ENCODE measurements at places on chromosomes 3 and 15. TPM values are rescaled to one million over a fixed set of nuclear protein-coding genes. Genes with fewer than 3 reads are reported as not detected.

DNA sequence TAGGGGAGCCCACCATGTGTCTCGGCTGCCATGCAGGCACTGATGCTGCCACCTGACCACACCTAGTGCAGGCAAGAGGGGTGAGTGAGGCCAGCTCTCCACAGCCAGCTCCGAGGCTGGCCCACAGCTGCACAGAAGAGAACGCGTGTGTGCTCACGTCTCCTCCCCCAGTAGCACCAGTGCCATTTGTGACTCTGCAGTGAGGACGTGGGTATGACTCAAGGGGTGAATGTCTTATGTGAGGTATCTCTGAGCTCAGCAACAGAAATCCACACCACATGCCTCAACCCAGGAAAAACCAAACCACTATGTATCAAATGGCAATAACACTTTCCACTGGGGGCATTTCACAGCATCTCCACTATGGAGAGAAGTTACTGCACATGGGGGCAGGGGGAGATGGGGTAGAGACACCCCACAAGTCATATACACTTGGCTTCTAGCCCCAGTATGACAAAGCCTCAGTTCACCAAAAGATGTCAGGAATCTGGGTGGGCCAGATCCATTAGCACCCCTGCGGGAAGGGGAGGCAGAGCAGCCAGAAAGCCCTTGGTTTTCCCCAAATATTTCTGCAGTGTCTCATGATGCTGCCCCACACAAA is 87.6 kb downstream of the LRIG1 start:
- no peak for DNase-seq

DNA sequence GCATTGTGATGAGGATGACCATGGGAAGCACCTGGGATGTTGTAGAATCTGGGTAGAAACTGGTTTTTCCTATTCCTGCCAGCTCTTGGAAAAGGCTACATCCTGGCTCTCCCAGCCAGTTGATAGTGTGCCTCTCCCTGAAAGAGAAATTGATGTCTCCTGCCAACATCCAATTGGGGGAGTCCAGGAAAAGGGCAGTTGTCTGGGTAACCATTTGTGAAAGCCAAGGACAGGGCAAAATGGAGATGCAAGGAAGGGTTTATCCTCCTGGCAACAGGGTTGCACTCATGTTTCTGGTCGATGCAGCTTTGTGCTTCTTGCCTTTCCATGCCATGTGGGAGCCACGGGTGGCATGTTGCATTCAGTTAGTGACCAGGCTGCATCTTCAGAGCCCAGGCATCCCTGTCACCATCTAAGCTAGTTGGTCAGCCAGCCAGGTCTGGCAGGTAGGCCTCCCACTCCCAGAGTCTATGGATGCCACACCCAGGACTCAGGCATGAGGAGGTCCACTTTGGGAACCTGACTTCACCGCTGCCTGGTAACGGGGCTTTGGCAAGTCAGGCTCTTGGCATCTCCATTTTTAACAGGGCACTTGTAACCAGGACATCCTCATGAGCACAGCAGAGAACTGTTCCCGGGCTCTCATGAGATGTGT is 153.5 kb downstream of the DNAJB8 start:
- no peak for DNase-seq

The BDH1 gene
- total RNA-seq: 60.9 TPM

GRCh38 chr3:17300441-17300840 is 415.7 kb downstream of the PLCL2 start:
- DNase-seq: no peak

GRCh38 chr3:152302521-152303021 is 33.8 kb downstream of the MBNL1 start:
- DNase-seq: peak; percentile 68

GRCh38 chr15:67750371-67750770 is 74.9 kb upstream of the SKOR1 start:
- no peak for DNase-seq

DNA sequence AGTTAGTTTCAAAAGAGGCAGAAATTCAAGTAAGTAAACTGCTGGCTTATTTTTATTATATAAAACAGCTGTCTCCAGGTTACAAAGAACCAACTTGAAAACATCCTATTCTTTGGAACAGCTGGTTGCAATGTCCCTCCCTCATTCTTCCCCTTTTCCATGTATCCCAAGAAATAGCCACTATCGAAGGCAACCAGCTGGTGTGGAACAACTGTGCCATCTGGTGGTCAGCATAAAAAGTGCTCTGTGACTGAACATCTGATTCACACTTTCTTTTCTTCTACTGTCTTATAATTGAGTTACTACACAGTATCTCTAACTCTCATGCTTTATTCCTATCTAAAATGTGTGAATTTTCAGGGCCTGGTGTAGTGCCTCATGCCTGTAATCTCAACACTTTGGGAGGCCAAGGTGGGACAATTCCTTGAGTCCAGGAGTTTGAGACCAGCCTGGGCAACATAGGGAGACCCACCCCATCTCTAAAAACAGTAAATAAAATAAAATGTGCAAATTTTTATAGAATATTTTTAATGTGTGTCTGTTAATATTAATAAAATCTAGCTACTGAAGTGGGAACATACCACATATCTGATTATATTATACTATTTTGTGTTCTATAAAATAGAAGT is 9.6 kb downstream of the OSBPL11 start:
- no peak for DNase-seq

The DLL4 gene
- total RNA-seq: not detected

DNA sequence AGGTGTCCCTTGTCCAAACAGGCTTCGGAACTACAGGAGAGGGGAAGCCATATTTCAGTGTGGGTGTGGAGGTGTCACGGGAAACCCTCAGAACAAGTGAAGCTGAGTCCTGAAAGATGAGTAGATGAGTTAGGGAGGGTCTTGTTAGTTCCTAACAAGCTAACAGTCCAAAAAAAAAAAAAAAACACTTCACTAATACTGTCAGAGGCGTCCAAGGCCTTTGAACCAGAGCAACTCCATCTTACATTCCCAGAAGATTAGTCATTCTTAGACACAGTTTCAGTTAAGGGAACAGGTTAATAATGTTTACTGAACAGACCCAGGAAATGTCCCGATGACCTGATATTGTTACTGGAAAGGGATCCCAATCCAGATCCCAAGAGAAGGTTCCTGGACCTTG is 7.0 kb upstream of the ATP8B4 start:
- no peak for DNase-seq

The SEMA6D gene
- not detected for total RNA-seq

The CATSPER2 gene
- total RNA-seq: 2.3 TPM

DNA sequence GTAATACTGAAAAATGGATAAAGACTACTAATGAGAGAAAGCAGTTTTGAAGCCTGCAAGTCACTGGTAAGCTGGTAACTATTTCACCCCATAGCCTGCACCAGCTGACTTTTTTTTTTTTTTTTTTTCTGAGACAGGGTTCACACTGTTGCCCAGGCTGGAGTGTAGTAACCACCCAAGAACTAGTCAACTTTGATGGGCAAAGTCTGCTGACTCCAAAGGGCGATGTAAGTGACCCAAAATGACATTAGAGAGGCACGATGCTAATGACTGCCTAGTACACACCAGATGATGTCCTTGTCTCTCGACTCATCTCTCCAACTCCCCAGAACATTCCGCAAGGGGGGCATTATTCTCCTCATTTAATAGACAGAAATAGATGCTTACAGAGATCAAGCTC is 12.9 kb upstream of the TMEM41A start:
- no peak for DNase-seq

GRCh38 chr3:9448643-9449042 is 51.2 kb downstream of the SETD5 start:
- no peak for DNase-seq

Measured in GM12878 (cell line).